ENCODE measurements at places on chromosomes 7 and 10.

DNA sequence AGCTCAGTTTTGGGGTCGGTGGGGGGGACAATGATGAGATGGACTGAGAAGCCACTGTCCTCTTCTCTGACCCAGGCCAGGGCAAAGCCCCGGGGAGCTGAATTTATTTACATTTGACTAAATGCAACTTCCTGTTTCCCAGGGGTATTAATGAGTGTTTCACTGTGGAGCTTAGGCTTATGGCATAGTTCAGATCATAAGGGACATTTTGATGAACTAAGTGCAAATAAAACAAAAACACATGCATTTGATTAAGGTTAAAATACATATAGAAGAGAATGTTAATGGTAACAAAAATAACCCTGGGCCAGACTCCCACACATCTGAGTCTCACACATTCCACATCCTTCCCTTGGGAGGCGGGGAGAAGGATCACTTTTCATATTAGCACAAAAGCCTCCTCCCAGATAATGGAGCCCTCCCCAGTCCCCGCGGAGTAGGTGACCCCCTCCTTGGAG is 320.6 kb downstream of the FRMD4A start:
- no peak for DNase-seq

GRCh38 chr10:26323219-26323618 is 106.6 kb downstream of the GAD2 start:
- no peak for DNase-seq

DNA sequence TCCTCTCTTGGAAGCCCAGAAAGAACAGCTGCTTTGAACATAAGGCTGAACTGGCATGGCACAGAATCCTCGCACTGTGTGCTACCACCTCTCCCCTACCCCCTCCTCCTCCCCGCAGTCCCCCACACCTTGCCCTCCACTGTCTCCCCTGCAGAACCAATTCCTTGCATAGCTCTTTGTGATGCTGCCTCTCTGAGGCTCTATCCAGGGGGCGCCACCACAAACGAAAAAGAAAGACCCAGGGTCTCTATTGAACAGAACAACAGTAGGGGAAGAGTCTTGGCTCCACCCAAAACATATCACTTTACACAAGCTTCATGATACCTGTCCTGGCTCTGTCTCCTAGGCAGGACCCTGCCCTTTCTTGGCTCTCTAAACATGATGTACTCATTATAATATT is 26.2 kb upstream of the EBLN1 start:
- peak; percentile 43 for DNase-seq

DNA sequence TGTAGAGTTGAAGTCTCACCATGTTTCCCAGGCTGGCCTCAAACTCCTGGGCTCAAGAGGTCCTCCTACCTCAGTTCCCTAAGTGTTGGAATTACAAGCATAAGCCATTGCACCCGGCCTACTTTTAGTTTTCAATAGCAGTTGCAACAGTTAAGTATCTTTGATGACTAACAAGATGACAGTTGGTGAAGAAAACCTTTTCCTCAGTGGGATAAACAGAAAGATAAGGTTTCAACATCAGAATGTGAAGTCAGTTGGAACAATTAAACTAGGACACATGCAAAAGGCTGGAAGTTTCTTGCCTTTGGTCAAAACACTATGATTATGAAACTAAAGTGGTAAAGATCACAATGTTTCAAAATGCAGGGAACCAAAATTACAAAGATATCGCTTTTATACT is 169.2 kb downstream of the ZNF438 start:
- no peak for DNase-seq

DNA sequence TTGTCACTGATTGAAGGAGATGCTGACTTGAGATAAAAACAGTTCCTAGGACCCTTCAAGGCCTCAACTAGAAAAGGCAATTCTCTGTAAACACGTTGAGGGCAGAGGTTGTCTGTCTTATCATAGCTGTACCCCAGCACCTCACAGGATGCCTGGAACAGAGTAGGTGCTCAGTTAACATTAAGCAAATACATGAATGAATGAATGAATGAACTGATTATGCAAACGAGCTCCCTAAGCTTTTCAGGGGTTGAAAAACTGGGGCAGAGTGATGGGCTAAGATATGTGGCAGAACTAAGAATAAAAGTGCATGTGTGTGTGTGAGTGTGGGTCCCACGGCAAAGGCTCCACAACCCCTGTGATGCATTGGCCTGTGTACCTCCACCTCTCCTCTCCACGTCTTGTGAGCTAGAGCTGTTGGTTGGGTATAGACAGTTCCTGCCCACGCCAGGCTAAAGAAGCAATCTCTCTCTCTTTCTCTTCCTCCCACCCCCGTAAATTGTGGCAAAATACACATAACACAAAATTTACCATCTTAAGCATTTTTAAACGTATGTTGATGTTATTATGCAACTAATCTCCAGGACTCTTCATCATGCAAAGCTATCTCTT is 20.9 kb upstream of the SMC3 start:
- DNase-seq = no peak

GRCh38 chr10:81034383-81034782 is 496.7 kb downstream of the SH2D4B start:
- no peak for DNase-seq

- DNase-seq = no peak
These were observed 175.3 kb upstream of the KLF14 start for GRCh38 chr7:130909161-130909836.

DNA sequence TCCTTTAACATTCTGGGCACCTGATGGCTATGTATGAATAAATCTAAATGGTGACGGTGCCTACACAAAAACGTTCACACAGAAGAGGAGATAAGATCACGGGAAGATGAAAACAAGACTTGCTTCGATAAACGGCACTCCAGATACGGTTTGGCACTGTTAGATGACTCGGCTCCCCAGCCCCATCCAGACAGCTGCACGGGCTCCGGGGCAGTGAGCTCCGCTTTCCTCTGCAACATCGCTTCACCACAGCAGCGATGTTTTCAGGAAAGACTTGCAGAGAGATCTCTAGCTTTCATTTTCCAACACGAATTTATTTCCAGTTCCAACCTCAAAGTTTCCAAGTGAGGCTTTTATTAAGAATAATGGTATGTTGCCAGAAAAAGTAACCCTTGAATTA is 132.1 kb downstream of the KLF6 start:
- DNase-seq = no peak

- no peak for DNase-seq
These were observed 217.2 kb upstream of the HDAC9 start for GRCh38 chr7:18278316-18278715.

DNA sequence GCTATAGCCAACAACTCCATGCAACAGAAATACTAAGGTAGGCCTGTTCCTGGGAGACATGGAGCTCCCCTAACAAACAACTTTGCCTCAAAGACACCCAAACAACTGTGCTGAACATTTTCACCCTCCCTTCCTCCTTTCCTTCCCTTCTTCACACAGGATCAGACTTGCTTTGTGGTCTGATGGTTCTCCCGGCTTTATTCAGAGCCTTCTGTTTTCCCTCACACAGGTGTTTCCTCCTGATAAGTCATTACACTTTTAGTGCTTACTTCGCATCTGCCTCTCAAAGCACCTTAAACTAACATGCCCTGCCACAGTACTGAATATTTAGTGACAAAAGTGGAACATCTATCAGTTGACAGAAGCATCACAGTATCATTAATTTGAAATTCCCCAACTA is 56.3 kb upstream of the YAE1 start:
- no peak for DNase-seq

GRCh38 chr7:91512958-91513357 is 248.7 kb downstream of the FZD1 start:
- no peak for DNase-seq

- DNase-seq = peak; percentile 90
These were observed 39.1 kb downstream of the GOLGA7B start for GRCh38 chr10:97888641-97889262.

GRCh38 chr7:65302883-65303282 is 70.8 kb upstream of the ZNF92 start:
- DNase-seq = no peak

DNA sequence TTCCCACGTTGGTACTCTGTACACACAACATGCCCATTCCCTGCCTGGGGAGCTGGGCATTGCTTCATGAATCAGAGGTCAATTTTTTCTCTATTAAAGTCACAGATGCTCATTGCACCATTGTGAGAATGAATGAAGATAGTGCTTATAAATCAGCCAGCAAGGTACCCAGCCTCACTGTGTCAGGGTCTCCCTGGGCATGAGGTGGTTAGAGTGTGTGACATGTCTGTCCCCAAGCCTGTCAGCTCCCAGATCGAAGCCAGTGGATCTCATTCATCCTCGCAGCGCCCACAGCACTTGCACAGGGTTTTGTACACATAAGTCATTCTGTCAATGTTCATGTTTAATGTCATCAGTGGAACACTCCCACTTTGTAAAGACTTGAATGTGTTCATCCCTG is 126.8 kb downstream of the EGFR start:
- no peak for DNase-seq

DNA sequence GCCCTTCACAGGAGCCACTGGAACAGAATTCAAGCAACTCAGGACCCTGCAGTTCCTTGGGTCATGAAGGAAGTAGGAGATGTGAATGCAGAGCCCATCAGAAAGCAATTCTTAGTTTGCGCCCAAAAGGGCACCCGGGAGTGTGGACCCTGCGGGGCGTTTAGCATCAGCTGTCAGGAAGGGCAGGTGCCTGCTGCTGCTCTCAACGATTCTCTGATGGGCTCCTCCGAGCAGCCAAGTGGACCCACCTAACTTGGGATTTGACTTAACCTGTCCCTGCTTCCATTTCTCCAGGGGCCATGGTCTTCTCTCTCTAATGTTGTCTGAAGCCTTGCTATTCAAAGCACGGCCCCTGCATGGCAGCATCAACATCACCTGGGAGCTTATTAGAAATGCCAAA is 17.1 kb downstream of the CPA5 start:
- DNase-seq = no peak

DNA sequence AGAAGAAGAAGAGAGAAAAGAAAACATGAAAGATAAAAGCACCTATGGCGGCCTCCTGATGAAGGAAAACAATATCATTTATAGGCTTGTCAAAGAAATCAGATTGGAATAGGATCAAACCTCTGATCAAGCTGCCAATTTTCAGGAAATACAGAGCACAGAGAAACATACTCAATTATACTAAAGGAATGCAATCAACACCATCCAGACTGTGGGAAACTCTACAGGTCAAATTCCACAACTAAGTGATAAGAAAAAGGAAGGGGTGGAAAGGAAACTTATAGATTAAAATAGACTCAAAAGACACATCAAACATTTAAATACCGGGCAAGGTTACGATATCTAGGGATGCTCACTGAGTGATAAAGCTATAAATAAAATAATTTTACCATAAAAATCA is 39.3 kb downstream of the AOAH start:
- no peak for DNase-seq

- no peak for DNase-seq
These were observed 154.5 kb downstream of the PLXDC2 start for GRCh38 chr10:19970717-19971116.

GRCh38 chr10:23362879-23363792 is 18.5 kb upstream of the C10orf67 start:
- DNase-seq = no peak

DNA sequence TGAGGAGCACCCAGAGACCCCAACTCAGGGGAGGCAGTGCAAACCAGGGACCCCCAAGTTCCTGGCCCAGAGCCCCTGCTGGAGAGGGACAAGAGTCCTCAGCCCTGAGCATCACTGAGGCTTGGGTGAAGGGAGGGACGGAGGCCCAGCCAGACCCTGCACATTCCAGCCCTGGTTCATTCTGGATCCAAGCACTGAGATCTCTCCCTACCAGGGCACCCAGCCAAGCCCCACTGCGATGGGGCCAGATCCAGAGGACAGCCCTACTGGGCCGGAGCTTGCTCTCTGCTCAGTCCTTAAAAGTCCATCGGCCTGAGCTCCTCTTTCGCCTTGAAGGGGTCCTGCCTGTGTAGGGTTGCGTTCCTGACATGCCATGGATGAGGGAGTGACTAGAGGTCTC is 40.5 kb upstream of the RABGEF1 start:
- DNase-seq = no peak

DNA sequence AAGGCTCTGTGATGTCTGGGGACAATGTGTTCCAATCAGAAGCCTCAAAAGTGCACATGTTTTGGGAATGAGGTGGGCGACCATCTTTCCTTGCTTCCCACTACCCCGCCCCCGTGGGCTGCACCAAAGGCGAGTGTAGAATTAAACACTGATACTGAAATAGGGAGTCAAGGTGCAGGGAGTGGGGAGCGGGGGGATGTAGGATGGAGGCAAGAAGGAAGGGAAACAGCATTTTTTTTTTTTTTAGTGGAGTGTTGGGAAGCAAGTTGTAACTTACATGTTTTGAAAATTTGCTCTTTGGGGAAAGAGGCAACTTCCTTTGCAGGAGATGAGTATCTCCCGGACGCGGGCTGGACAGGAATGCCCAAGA is 484 bp upstream of the DLX5 start:
- no peak for DNase-seq

DNA sequence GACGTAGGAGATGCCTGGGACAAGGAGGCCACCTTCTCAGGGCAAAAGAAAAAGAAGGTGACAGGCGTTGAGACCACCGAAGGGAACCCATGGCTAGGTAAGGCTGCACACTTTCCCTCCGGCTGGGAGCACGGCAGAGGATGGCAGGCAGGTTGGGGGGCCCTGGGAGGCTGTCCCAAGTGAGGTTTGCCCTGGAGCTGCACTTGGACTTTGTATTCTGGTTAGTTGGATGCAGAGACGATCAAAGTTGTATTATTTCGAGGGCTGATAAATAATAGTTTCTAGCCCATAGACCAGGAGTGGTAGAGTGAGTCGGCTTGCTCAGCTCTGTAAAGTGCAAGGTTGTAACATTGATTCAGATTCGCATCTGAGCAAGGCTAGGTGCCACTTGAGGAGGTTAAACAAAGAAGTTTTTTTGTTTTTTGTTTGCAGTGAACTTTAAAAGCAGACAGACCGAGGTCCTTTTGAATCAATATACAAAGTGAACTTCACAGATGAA is 608 bp downstream of the ENTPD7 start:
- no peak for DNase-seq

- DNase-seq = no peak
These were observed 105.8 kb upstream of the ANK3 start for GRCh38 chr10:60495338-60496055.

DNA sequence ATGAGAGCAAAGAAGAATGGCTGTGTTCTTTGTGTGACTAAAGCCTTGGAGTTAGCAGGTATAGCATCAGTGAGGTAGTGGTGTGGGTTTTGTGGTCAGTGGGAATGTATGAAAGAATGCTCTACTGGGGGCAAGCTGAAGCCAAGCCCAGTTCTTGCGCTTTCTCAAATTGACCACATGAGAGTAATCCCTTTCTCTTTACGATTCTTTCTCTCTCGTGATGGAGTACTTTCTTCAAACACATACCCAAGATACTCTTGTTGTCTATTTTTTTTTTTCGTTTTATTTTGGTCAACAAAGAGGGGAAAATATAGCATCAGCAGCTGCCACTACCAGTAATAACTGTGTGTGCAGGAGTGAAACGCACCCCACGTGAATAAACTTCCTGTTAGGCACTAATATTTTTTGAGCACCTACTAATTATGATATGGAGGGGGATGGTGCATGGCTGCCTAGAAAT is 8.4 kb upstream of the PANK1 start:
- DNase-seq = no peak

- DNase-seq = no peak
These were observed 72.3 kb downstream of the CCDC71L start for GRCh38 chr7:106588422-106589197.

Measured in H9 (cell line).